ENCODE measurements at places on chromosomes 6 and 20. TPM values are rescaled to one million over a fixed set of nuclear protein-coding genes. Genes with fewer than 3 reads are reported as not detected.

The SLC22A2 gene
- total RNA-seq, result not detected

The MAP3K7 gene
- total RNA-seq, result 32.8 TPM

The SPDEF gene
- not detected for total RNA-seq

The ATP6V1G2 gene
- total RNA-seq, result 3.3 TPM

The FRS3 gene
- total RNA-seq, result 3.4 TPM

The IPCEF1 gene
- not detected for total RNA-seq

The ZNF334 gene
- 0.11 TPM for total RNA-seq

The CALHM5 gene
- 5.1 TPM for total RNA-seq

The VSX1 gene
- total RNA-seq, result not detected

The KIF25 gene
- not detected for total RNA-seq

The HCRTR2 gene
- not detected for total RNA-seq

The PLA2G7 gene
- not detected for total RNA-seq

The HTR1E gene
- not detected for total RNA-seq
